ENCODE measurements at places on chromosomes 11 and 22. TPM values are rescaled to one million over a fixed set of nuclear protein-coding genes. Genes with fewer than 3 reads are reported as not detected.

CSF2RB gene
- total RNA-seq = 8.9 TPM

SERPING1 gene
- total RNA-seq = not detected

OR52E8 gene
- total RNA-seq = not detected

PSMC3 gene
- total RNA-seq = 196 TPM

DNA sequence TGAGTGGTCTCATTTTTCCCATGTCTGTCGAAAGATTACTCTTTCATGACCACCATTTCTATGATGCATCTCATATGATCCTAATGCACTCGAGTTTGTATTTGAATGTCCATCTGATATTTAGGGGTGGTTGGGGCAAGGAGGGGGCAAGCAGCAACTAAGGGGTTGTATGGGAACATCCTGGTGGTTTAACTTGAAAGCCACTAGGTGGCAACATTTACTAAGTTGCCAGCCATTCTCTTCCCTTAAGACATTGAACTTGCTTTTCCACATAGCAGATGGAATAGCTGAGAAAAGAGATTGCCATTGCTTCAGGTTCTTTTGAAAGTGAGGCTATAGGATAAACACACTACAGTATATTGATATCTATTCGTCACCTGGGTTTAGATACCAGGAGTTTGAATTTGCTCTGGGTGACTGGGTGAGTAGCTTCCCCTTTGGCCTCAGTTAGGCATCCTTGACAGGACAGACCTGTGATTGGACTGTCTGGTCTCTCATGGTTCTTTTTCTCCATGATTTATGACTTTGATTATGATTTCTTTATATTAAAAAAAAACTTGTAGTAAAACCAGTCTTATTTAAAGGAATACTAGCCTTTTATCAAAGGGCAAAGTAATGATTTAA, 32.4 kb downstream of the NF2 start:
- no peak for DNase-seq

IFITM10 gene
- total RNA-seq = 0.04 TPM

ANKK1 gene
- 0.07 TPM for total RNA-seq

DGAT2 gene
- total RNA-seq = 0.49 TPM

RAB38 gene
- total RNA-seq = 10.9 TPM

DNA sequence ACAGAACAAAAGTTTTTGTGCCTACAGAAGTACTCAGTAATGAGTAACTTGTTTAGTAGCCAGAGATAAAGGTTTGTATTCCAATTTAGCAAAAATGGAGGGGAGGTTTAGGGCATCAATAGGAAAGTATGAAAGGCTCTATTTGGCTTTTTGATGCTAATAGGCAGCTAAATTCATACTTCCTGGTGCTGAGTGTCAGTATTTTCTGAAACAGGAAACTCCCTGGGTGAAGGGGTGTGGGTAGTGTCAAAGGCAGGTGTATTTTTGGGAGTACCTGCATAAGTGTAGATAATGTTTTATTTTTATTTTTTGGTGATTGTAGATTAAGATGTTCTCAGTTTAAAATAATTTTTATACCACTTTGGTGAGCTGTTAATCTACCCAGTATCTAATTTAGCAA, 29.3 kb upstream of the MMP7 start:
- DNase-seq = no peak

P2RY6 gene
- total RNA-seq = 0.13 TPM

DNA sequence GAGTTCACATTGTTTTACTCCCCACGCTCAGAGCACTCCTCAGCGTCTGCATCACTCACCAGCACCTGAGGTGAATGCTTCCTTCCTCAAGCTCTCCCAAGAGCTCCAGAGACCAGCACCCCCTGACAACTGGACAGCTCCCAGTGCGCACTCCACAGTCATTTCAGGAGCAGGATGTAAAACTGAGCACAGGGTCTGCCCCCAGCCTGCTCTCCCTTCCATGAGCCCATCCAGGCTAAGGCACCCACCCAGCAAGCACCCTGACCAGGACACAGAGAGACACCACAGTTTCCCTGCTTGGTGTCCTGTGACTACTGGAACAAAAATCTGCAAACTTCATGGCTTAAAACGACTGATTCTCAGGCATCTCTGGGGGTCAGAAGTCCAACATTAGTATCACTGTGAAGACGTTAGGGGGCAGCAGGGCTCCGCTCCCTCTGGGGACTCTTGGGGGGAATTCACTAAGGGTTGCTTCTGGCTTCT, 3.3 kb downstream of the SCGB1D2 start:
- DNase-seq = no peak

DNA sequence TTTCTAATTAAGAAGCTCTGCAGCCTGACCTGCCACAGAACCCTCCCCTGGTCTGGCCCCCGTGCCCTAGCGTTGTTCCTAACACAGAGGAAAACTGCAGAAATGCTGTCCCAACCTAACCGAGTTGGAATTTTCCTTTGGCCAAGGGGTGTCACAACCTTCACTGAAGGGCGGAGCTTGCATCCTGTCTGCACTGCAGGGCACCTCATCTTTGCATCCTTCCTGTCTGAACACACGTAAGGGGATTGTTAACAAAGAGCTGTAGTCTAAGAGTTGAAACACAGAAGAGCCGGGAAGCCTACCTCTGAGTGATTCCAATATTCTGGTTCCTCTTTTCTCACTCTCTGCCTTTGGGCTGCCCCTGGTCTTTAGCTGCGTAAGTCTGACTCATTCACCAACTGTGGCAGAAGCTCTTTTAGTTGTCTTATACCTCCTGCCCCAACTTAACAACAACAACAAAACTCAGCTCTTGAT, 1.6 kb downstream of the DIXDC1 start:
- DNase-seq = no peak

PRG3 gene
- not detected for total RNA-seq

SLC5A12 gene
- total RNA-seq = not detected

SLC35F2 gene
- 63.5 TPM for total RNA-seq

DNA sequence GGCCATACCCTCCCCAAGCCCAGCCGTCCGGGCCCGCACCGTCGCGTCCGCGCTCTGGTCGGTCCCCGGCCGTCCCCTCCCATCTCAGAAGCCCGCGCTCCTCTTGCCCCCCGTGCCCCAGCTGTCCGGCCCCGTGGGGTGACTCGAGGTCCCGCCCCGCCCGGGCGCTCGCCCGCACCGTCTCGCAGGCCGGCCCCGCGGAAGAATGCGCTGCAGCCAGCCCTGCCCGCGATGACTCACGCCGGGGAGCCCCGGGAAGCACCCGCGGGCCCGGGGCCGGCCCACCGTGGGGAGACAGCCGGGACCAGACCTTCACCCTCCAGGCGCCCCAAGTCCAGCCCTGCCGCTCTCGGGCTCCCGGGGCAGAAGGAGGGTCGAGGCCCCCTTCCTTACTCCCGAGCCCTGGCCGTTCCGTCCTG, 320 bp upstream of the PHLDA2 start:
- DNase-seq = no peak

GNB1L gene
- 14.6 TPM for total RNA-seq

HSPB2 gene
- not detected for total RNA-seq

GRCh38 chr11:71342951-71343827, 90.8 kb upstream of the SHANK2 start:
- DNase-seq = no peak

MS4A1 gene
- total RNA-seq = not detected
